SK-MEL-5 (cell line): ENCODE measurements at places on chromosomes 1 and 21. TPM values are rescaled to one million over a fixed set of nuclear protein-coding genes. Genes with fewer than 3 reads are reported as not detected.

The DISP3 gene
- 0.08 TPM in 1 of 2 replicates, not detected in the other for total RNA-seq

DNA sequence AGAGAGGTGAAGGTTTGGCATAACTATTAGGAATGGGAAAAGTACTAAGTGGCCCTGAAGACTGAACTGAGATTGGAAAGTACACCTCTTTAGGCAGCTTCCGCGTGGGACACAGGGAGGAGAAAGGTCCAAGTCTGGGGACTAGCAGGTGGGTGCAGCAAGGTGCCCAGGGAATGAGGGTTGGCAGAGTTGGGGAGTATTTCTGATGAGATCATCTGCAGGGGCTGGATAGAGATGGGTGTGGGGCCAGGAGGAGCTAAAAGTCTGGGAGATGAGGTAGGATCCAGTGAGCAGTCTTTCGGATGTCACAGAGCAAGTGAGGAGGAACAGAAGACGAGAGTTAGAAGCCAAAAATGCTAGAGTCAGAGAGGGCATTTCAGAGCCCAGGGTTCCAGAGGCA lies 36.1 kb downstream of the CDCA8 start:
- no peak for DNase-seq

The JAM2 gene
- total RNA-seq: 0.11 and 0.26 TPM in 2 replicates

- DNase-seq: no peak
These were observed 287.9 kb downstream of the LTN1 start for GRCh38 chr21:28704746-28705145.

The GJC2 gene
- total RNA-seq: 0.16 TPM in 1 of 2 replicates, not detected in the other

DNA sequence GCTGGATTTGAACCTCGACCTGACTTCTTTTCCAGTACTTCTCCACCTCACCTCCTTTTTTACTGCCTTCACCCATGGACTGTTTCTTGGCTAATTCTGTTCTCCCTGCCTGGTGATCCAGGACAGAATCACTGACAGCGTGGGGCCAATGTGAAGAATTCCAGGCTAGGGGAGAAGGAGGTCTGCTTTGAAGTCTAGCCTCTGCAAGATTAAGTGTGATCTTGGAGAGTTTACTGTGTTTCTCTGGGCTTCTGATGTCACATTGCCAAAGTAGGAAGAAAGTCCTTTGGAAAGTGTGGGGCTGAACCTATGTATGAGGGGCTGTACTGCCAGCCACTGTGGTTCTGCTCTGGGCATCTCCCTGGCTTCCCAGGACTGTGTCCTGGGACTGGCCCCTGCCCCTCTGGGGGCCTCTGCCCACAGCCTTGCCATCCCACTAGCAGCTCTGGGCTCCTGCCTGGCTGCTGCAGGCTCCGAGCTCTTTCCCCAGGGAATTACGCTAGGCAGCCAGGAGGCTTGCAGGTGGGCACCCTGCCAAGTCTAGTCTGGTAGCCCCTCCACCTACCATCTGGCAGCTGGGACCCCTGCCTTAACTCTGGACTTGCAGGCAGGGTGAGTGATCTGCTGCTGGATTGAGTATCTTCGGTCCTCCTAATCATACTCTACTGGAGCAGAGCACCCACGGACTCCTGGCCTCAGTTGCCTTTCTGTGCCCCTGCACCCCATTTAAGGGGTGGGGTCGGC lies 52.2 kb downstream of the YARS1 start:
- DNase-seq: no peak

DNA sequence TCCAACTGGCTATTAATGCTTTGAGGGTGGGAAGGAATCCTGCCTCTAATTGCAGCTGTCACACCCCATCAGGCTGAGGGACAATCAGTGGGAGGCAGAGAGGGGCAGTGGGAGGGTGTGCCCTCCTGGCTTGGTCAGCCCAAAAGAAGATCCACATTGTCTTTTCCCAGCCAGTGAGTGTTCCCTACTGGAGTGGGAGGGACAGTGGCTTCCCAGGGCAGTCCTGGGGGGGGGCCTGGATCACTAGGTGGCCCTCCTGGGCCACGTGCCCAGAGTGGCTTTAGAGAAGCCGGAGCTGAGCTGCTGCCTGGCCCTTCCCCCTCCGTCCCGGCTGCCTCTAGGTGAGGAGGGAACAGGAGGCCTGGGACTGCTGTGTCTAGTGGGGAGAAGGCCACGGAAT lies 14.0 kb downstream of the INKA2 start:
- no peak for DNase-seq

DNA sequence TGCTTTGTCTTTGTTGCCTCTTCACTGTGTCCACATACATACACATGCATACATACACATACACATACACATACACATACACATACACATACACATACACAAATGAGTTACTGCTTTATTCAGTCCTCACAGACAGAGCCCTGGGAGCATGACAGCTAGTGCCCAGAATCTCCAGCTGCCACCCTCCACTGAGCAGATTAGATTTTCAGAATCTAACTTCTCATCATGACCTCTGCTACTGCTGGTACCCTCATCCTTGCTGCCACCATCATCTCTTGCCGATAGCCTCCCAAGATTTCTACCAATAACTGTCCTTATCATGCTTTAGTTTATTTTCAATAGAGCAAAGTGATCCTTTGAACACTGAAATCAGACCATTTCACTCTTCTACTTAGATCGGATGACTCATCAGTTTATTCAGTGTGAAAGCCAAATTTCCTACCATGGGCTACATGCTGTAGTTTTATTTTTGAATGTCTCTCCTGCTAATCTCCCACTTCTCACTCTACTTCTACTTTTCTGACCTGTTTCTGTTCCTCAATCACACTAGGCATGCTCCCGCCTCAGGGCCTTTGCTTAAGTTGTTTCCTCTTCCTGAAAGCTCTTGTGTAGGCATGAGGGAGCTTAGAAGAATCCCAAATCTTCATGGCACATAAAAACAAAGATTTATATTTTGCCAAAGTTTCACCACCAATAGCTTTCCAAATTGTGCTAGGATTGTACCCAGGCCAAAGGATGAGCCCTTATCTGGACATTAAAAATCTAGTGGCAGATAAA lies 43.0 kb downstream of the ATP6V1G3 start:
- no peak for DNase-seq

DNA sequence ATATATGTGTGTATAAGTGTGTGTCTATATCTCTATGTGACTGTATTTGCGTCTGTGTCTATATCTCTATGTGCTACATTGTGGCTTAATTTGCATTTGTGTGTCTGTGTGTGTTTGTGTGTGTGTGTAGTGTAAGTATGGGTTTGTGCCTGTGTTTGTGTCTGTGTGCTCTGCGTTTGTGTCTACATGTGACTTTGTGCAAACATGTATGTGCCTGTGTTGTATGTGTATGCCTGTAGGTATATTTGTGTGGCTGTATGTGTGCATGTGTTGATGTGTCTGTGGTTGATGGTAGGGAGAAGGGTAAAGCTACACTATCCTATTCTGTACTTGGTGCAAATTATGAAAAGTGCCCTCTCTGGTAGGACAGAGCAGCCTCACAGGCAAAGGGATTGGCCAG lies 7.3 kb upstream of the FGGY start:
- no peak for DNase-seq

The FCMR gene
- total RNA-seq: 1.7 and 2.8 TPM in 2 replicates

The ARHGEF10L gene
- total RNA-seq: 4.2 and 4.4 TPM in 2 replicates

DNA sequence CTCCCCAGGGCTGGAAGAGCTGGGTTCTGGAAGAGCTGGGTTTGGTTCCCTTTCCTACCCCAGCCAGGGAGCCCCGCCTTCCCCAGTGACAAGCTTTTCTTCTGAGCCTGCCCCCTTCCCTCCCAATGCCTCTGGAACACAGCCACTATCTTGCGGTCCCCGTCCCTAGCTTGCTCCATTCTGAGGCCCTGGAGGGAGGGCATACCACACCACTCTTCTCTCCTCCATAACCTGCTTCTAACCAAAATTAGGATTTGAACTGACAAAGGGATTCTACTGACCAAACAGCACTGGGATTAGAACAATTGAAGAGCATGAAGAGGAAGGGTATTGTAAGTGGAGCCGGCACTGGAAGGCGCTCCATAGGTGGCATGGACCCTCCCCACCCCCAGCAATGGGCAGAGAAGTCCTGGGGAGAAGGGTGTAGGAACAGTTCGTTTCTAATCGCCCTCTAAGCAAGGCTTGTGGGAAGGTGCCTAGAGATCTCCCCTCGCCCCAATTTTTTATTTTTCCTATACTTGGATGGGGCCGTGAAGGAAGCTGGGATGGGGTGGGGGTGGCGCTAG lies 690 bp downstream of the C1orf216 start:
- DNase-seq: peak; percentile 42

DNA sequence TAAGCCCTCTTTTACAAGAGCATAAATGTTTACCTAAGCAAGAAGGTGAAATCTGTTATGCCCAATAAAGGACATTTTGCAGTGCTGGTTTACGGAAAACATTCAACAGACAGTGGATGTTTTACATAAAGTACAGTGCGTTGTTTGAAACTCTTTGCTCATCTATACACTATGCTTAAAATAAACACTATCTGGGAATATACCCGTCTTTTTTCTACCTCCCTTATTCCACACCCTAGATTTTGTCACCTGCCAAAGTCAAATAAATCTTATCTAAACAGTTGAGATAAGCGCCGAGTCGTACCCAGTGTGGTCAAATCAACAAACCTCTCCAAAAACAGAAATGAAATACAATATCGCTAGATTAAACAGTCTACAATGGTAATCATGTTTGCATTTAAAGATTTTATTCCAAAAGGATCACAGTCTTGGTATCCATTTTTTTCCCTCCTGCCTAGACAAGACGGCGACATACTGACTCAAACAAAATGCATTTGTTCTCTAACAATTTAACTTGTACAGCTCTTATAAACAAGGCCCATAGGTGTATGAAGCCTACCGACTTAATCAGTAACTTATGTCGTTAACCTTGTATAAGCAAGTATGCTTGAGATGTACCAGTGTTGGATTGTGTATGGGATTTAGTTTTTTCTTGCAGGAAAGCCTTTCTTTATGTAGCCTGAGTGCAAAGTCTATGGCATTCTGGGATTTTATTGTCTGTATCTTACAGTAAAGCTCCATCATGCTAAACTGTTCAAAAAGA lies 189.1 kb downstream of the FMN2 start:
- DNase-seq: no peak
